ENCODE measurements at places on chromosomes 4 and X.

DNA sequence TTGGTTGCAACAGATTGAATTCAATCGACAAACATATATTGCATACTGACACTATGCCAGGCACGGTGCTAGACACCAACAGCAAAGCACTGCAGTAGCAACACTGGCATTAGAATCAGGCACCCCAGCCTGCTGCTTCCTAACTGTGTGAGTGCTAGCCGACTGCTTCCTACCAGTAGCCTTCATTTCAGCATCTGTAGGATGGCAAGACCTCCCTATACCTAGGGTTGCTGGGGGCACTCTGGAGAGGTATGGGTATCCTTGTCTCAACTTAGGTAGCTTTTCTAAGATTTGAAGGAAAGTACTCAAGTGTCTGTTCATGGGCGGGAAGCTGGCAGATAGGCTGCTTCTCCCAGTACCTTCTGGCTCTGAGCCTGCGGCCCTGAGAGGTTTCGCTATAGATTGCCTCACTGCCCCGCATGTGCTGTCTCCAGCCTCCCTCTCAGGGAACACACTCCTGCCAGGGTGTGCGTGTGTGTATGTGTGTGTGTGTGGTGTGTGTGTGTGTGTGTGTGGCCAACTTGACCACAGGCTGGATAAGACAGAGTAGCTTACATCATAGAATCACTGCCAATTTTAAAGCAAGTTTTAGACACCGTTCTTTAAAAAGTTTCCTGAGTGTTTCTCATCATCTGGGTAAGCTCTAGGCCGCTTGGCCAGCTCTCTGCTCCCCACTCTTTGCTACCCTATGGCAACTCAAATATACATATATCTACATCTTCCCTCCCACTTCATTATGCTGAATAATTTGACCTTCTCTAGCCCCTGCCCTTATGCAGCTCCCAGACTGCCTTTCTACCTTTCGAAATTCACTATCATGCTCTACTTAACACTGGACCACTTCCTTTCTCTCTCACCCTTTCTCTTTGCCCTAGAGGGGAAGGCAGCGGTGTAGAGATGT, 97.0 kb upstream of the PJA1 start:
- DNase-seq = no peak

DNA sequence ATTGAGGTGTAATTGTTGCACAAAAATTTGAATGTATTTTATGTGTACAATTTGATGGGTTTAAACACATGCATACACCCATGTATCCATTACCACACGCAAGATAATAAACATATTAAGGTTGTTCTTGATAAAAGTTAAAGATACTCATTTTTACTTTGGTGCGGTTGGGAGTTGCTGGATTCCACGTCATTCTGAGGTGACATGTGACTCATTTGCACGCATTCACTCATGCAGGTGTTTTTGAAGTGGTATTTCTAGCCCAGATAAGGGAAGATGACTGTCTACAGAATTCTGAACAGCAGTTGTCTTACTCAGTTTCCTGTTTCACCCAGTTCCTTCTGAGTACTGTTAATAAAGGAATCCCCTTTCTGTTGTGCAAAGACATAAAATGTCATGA, 142.0 kb downstream of the RTL3 start:
- DNase-seq = no peak

- no peak for DNase-seq
These were observed 559.0 kb upstream of the AMOT start for GRCh38 chrX:113399506-113400192.

- DNase-seq = no peak
These were observed 1382.0 kb downstream of the FAM133A start for GRCh38 chrX:95055991-95056390.

DNA sequence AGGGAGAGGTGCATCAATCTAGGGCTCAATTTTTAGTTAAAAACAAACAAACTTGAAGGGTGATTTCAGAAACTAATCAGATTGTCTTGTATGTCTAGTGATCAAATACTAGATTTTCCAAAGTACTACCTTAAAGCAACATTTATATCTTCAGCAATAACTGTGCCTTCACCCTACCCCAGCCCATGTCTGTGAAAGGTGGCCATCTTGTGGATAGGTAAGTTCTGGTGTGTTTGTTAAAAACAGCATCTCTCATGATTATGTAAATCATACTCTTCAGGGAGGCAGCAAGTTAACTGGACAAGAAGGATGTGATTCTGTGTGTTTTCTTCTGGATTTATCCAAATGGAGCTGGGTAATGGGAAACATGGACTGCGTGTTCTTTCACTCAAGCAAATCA, 81.4 kb upstream of the ACSL1 start:
- no peak for DNase-seq

Measured in NCI-H526 (cell line).